ENCODE measurements at places on chromosomes 3 and 15. TPM values are rescaled to one million over a fixed set of nuclear protein-coding genes. Genes with fewer than 3 reads are reported as not detected.

TRNT1 gene
- total RNA-seq, result 15.4 TPM

STARD5 gene
- total RNA-seq, result 5.9 TPM

ZSCAN29 gene
- 36.6 TPM for total RNA-seq

GOLGA8R gene
- 2.8 TPM for total RNA-seq

HESX1 gene
- total RNA-seq, result 0.26 TPM

DNA sequence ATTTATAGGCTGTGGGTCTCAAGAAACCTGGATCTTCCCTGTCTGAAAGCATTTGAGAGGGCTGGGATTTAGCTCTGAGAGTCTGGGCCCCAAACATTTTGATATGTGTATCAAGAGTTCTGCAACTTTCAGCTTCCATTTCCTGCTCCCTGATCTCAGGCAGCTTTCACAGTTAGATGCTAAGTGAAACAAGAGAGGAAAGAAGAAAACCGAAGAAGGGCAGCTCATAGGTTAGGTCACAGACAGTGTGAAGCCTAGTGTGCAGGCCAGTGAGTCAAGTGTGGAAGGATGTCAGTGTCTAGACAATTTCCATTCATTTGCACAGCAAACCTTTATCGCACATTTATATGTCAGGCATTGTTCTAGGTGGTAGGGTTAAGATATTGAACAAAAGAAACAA is 173.6 kb upstream of the PROK2 start:
- DNase-seq, result no peak

All from bronchial epithelial cell (primary cell).